Heart left ventricle (tissue), 16 donors: ENCODE measurements at places on chromosomes 11 and 22.

GRCh38 chr11:63599211-63600122 is 14.8 kb downstream of the PLAAT3 start:
- no peak for DNase-seq

GRCh38 chr11:19116971-19117759 is at the start of gene ZDHHC13:
Gene ZDHHC13, plus strand, starts transcription at chr11:19117168. Its CDS starts 82 bp downstream, at chr11:19117250.
- DNase-seq: peak; percentile 93

- DNase-seq: no peak
Measured at GRCh38 chr22:39287076-39287725, 32.2 kb downstream of the RPL3 start.

GRCh38 chr11:21921151-21921550 is 271.7 kb upstream of the ANO5 start:
- no peak for DNase-seq

DNA sequence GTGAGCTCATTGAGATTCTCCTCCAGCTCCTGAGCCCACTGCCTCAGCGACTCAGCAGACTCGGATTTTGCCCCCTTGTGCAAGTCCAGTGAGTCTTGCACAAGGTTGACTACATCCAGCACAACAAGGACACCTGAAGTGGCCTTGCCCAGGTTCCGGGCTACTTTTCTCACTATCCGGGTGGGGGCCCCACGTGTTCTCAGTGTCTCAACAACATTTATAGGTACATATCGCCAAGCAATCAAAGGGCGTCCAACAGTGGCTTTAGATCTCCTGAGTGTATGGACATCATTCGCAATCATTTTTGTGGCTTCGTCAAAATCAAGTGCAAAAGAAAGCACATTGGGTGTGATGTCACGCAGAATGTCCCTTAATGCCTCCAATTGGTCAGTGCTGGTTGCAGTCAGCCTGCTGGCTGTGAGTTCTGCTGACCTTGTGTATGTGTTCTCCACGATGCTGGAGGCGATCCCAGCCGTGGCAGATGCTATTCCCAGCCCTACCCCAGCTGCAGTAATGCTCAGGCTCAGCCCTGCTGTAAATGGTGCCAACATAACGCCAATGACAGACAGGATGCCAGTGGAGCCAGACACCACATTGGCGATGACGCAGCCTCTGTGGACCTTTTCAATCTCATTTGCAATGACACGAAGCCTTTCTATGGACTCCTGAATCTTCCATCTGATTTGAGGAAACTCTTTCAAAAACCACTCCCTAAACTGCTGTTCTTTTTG is 10.3 kb downstream of the APOL4 start:
- DNase-seq: peak; percentile 90

- DNase-seq: no peak
Measured at GRCh38 chr22:46180370-46181137, 30.2 kb downstream of the PPARA start.

- DNase-seq: no peak
Measured at GRCh38 chr11:88039476-88040147, 135.6 kb downstream of the RAB38 start.

GRCh38 chr22:46574993-46575910 is 37.8 kb upstream of the CELSR1 start:
- peak; percentile 57 for DNase-seq

DNA sequence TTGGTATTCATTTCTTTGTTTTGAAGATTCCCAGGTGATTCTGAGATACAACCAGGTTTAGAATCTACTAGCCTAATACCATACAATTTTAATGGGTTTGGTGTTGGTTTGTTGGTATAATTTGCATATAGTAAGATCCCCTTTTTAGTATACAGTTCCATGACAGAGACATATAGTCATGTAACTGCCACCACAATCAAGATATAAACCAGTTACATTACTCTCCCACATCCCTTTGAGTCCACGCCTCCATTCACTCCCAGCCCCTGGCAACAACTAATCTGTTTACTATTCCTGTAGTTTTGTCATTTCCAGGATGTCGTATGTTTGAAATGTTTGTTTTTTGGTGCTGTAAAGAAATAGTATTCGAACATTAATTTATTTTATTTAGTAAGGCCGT is 4.3 kb downstream of the ASRGL1 start:
- DNase-seq: no peak

GRCh38 chr11:6855971-6856541 is 6.8 kb upstream of the OR10A2 start:
- DNase-seq: no peak

- DNase-seq: peak; percentile 74
Measured at GRCh38 chr11:57277845-57278720, 41.0 kb upstream of the APLNR start.

DNA sequence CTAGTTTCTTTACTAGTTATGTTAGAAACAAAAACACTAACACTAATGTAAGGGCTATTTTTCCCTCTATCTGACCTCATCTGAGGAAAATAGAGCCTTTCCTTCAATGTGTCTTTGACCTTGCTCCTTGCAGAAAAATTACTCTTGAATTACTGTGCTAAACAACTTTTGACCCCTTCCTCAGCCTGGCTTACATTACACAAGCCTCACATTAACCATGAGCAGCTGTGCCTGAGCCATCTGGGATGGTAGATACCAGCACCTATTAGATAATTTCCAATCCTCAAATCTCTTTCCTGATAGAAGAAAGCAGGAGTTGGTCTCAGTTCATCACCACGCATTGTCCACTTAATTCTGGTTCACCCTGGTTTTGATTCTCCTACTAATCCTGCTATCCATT is 134.4 kb upstream of the NCAM1 start:
- no peak for DNase-seq

GRCh38 chr11:71249301-71249700 is 3.1 kb downstream of the SHANK2 start:
- DNase-seq: no peak

- DNase-seq: no peak
Measured at GRCh38 chr11:108025387-108026080, 16.8 kb downstream of the CUL5 start.

DNA sequence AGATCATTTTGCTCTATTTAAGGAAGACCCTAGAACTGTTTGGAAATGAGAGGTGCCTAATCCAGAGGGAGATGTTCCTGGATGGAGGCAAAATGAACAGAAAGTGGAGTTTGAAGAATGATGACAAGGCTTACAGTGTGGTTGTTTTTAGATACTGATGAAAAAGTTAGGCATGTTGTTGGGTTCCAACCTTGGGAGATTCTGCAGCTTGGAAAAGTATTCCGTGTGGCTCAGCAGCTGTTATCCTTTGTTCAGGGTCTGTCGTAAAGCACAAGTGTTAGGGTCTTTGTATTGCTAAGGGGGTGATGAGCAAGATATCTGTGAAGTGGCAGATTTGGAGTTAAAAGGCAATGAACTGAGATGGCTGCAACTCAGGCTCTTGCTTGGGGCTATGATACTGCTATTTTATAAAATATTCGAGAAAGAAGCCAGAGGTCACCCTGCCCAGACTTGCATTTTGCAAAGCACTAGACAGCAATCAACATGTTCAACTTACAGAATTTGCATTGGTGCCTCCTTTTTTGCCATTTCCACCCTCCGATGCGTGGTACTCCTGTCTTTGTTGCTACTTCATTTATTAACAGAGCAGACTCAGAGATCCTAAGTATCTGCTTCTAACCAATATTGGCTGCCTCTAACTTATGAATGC is 45.3 kb upstream of the POGLUT3 start:
- DNase-seq: no peak

- DNase-seq: no peak
Measured at GRCh38 chr11:91164452-91164822, 941.6 kb upstream of the CHORDC1 start.

- DNase-seq: no peak
Measured at GRCh38 chr22:46399251-46400024, 63.9 kb downstream of the TRMU start.

DNA sequence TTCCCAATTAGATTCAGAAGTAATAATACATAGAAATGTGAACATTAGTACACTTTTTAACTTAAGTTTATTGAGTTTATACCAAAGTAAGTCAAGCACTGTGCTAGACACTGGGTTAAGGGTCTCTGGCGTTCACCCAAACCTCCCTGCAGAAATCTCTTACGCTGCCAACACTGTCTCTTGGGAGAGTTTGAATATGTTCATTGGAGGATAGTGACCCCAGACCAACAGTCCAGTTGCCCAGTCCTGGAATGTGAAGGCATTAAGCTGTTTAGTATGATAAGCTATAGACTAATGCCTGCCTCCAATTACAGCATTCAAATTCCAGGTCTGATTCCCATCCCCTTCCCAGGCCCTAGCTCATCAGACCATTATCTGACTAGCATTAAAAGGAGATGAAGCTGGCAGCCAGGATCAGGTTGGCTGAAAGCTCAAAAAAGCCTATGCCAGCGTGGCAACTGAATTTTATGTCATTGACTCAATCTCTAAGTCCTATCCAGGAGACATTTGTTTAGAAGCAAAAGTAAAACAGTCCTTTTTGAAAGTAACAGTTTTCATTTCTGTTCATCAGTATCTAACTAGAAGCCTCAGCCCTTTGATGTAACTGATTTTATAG is 77.8 kb downstream of the SFI1 start:
- DNase-seq: no peak

DNA sequence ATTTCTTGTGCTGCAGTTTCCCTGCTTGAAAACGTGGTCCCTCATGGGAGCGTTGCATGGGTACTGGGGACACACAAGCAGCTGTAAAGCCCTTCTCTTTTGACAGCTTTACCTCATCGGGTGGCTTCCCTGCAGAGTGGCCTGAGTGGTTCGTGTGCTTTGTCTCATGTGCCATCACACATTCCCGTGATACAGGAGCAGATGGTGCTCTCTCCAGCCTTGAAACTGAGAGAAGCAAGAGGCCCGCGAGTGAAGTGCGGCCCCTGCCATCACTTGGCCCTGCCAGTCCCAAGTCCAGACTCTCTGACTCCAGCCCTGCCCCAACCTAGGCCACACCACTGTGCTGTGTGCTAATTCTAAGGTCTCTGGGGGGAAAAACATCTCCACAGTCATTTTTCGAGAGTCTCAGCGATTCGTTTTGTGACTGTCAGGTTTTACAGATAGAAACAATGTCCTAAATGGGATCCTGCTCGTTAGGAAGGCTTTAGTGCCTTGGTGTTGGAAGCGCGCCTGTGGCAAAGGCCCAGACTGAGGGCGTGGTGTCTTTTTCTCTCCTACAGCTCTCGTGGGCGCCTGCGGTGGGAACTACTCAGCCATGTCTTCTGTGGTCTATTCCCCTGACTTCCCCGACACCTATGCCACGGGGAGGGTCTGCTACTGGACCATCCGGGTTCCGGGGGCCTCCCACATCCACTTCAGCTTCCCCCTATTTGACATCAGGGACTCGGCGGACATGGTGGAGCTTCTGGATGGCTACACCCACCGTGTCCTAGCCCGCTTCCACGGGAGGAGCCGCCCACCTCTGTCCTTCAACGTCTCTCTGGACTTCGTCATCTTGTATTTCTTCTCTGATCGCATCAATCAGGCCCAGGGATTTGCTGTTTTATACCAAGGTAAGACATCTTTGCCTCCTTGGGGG is 64.2 kb downstream of the KREMEN1 start:
- no peak for DNase-seq

- no peak for DNase-seq
Measured at GRCh38 chr11:94125407-94126115, 3.1 kb upstream of the PANX1 start.

GRCh38 chr22:27804470-27805297 is 3.1 kb upstream of the MN1 start:
- peak; percentile 74 for DNase-seq

DNA sequence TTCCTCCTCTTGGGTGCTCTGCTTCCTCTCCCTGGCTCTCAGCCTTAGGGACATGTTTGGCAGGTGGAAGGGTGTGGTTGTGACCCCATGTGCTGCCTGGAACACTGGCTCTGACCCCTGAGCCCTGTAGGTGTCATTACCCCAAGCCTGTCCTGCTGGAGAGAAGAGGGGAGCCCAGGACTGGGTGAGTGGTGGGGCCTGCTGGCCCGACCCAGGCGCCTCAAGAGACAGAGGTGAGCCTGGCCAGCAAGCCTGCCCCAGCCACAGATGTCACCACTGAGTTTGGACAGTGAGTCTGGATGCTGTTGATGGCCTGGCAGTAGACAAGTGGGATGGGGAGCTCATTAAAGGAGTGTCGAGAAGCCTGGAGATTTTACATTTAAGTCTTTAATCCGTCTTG is 1112.2 kb downstream of the BRD1 start:
- no peak for DNase-seq

- no peak for DNase-seq
Measured at GRCh38 chr11:122345586-122345985, 229.6 kb upstream of the BLID start.

GRCh38 chr11:127950162-127950561 is 637.2 kb downstream of the ETS1 start:
- no peak for DNase-seq
